ENCODE measurements at places on chromosomes 11 and 22. TPM values are rescaled to one million over a fixed set of nuclear protein-coding genes. Genes with fewer than 3 reads are reported as not detected.
A peak's percentile ranks its signal among the peaks of the same experiment; 100 is the strongest.

GRCh38 chr22:49887702-49888101 lies 30.5 kb downstream of the ALG12 start:
- DNase-seq = no peak

- no peak for DNase-seq
Measured at GRCh38 chr11:115008799-115009198, 330.5 kb downstream of the NXPE2 start.

BBOX1 gene
- total RNA-seq = 0.84 TPM

OR51B2 gene
- not detected for total RNA-seq

CD3G gene
- 1.5 TPM for total RNA-seq

- DNase-seq = no peak
Measured at GRCh38 chr11:117832511-117832910, 8.0 kb upstream of the FXYD2 start.

PHETA2 gene
- total RNA-seq = 21.8 TPM

- no peak for DNase-seq
Measured at GRCh38 chr11:60834742-60835533, 7.0 kb upstream of the CCDC86 start.

GRCh38 chr11:35611741-35612140 lies 6.5 kb upstream of the FJX1 start:
- DNase-seq = no peak

DNA sequence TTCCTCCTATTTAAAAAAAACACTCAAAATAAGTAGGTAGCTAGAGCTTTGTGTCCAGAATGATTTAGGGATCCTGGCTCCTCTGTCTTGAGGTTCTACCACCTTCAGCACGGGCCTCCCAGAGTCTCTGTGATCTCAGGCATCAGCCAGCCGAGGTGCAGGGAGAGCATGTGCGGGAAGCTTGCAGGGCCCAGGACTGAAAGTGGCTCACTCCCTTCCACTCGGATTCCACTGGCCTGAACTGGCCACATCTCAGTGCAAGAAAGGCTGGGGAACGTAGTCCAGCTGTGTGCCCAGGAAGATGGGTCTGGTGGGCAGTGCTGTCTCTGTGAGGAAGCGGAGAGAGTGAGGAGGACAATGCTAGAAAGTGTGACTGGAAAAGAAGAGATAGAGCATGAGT lies 68.3 kb upstream of the MYOD1 start:
- DNase-seq = no peak

C11orf42 gene
- total RNA-seq = not detected

DNA sequence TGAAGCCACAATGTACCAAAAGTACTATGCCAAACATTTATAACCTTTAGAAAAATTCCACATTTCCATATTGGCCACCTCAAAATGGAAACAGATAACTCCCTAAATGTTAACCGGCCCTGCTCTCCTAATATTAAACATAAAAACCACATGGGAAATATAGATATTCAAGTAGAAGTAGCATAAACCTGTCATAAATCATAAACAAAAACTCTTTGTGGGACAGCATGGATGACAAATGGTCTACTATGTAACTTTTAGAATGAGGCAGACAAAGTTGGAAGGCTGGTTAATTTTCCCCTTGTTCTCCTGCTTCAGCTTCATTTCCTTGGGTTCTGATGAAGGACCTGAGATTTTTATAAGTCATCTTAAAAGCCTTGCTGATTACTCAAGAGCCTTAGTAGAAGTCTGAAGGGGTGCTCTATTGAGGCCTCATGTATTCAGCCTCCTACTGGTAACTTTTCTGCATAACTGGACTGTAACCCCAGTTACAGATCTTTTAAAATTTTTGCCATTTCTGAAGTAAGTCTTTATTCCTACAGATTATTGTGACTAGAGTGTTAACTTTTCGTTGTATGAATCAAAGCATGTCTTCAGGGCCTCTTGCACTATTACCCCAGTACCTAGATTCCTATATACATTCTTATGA lies 116.4 kb downstream of the STIM1 start:
- no peak for DNase-seq

DNA sequence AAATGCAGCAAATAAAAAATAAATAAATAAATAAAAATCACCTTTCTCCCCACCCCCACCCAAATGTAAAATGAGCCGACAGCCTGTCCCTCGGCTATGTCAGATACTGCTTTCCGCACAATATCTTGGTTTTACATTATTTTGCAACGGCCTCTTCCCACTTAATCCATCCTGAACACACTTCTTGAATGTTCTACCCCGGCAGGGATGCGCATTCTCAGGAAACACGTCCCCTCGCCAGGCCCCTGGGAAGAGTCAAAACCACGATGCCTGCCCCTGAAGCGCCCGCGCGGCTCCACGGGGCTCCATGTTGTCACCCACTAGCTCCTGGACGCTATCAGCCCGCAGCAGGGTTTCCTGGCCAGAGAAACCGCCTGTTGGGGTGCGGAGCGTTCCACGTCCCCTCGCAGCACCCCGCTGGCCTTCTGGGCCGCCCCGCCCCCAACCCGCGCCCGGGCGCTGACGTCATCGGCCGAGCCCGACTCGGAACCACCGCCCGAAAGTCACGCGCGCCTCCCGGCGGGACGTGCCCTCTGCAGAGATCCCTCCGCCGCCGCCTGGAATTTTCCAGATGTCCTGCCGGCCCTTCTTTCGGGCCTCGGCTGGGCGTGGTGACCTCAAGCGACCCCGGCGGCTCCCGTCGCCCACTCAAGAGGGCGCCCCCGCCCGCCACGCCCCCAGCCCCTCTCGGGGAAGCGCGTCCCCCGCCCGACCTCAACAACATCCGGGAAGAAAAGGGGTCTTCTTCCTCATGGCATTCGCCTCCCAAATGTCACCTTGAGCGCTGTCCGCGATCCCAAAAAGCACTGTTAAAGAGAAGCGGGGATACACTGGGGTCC lies 585 bp upstream of the NEAT1 start:
- DNase-seq = peak; percentile 95

DNA sequence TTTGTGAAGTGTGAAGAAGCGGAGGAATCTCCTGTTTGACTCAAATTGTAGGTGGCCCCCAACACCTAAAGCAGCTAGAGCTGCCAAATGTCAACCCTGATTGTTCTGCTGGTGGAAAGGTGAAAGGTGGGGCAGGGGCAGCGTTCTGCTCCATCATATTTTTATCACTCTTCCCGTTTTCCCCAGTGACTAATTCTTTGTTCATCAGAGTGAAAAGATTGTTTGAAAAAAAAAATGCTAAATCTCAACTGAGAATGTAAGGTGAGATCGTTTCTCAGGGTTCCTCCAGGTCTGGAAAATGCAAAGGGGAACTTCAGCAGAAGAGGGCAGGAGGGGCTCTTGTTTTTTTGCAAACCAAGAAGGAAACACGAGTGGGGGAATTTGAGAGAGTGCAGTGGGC lies 137.7 kb downstream of the MN1 start:
- no peak for DNase-seq

- no peak for DNase-seq
Measured at GRCh38 chr22:50620593-50621355, 7.2 kb downstream of the ARSA start.

PPP6R3 gene
- 104 TPM for total RNA-seq

DNA sequence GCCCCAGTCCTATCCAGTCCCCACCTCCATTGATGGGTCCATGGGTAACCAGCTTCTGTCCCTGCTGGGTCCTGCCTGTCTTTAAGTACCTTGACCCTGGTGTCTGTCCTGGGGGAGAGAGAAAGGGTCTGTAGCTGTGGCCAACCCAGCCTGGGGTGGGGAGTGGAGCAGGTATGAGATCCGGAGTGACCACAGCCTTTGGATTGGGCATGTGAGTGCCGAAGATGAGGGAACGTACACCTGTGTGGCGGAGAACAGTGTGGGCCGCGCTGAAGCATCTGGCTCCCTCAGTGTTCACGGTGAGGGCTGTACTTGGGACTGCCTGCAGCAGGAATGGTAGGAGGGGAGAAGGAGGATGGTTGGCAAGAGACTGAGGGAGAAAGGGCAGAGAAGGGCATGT lies 5.2 kb downstream of the ROBO3 start:
- DNase-seq = no peak

GRCh38 chr11:45102810-45103621 lies 43.4 kb upstream of the PRDM11 start:
- DNase-seq = peak; percentile 42

GRCh38 chr11:19735157-19735908 lies 22.7 kb downstream of the NAV2 start:
- no peak for DNase-seq

DNA sequence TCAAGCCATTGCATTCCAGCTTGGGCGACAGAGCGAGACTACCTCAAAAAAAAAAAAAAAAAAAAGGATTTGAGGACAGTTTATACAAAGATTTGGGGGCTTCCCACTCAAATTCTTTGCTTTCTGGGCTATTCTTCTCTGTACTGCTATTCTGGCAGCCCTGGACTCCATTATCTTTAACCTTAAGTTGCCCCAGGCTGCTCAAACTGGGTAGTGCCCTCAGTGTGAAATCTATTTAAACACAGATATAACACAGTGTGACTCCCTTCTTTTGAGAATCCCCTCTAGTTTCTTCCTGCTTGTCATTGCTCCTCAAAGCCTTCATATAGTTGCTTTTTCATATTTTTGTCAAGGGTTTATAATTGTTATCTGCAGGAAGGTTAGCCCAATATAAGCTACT lies 49.5 kb upstream of the WEE1 start:
- DNase-seq = no peak

DNA sequence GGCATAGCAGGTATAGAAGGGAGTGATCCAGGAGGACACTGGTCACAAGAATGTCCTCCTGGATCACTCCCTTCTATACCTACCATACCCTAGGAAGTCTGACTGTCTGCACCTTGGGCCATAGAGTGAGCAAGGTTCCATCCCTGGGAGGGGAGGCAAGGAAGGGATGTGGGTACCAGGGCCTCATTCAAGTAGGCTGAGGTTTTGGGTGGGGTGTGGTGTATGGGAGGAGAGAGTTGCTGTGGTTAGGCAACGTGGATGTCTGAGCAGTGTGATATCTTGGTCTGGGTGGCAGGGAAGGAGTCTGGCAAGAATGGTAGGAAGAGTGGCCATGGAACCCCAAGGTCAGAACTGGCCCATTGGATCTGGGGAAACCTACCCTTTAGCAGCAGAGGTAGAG lies 13.2 kb downstream of the PPFIBP2 start:
- no peak for DNase-seq

DNA sequence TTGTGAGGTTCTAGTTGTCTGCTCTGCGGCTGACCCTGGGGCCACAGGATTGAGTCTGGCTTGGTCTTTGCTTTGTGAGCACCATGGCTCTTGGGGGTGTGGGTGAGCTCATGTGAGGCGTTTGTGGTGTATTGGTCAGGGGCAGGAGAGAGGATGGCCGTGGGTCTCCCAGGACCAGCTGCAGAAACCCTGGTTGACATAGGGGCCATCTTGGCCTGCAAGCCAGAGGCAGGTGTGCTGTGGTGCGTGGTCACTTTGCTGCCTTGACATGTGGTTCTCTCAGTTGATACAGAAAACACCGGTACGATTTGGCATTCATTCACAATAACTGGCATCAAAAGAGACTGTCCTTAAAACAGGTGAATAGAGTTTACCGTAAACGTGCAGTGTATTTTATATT lies 11.3 kb downstream of the PHRF1 start:
- no peak for DNase-seq

DNA sequence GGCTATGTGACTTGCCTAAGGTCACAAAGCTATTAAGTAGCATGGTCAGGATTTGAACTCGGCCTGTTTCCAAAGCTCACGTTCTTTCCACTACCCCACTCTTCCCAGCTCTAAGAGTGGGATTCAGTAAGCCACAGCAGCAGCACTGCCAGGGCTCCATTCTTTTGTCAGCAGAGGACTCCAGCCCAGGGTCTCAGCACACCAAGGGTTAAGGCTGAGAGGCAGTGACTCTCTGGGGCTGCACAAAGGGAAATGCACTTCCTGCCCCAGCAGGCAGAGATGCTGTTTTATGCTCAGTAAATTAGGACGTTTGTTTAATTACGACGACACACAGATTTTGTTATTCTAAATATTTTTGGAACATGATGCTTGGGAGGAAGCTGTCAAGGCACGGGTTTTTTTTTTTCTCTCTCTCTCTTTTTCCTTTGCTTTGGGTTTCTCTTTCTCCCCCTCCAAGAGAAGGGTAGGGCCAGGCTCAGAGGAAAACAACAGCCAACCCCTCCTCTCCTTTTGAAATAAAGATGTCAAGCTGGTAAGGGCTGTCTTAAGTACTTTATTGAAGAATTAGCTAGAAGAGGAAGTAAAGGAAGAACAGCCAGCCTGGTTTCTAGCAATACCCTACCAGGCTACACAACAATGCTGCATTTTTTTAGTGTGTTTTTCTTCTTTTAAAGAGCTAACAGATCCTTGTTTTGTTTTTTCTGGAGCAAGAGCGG lies 2.8 kb downstream of the MYH9 start:
- no peak for DNase-seq

PNPLA3 gene
- total RNA-seq = 0.78 TPM

GRCh38 chr22:19533049-19533626 lies 8.9 kb upstream of the CLDN5 start:
- no peak for DNase-seq

- no peak for DNase-seq
Measured at GRCh38 chr11:46618837-46619236, 1.5 kb downstream of the ATG13 start.

DNA sequence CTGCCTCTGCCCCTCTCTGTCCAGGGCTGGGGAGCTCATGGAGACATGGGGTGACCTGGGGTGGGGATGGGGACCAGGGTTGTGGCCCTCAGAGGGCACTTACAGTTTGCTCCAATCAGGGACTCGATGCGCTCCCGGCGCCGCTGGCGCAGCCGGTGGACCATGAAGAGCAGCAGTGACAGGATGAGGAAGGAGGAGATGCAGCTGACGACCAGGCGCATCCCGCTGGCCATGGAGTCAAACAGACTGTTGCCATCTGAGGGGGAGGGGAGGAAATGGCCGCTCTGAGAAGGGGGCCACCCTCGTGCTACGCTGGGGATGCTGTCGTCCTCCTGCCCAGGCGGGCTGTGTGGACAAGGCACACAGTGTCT lies 80.5 kb downstream of the DGCR2 start:
- DNase-seq = no peak

Measured in tibial nerve (tissue), 4 donors.